ENCODE measurements at places on chromosomes 5 and 9.
A peak's percentile ranks its signal among the peaks of the same experiment; 100 is the strongest.

GRCh38 chr9:18472841-18473251 lies 1.1 kb upstream of the ADAMTSL1 start:
- no peak for DNase-seq

GRCh38 chr5:138705007-138705406 lies 48.2 kb upstream of the CTNNA1 start:
- no peak for DNase-seq

DNA sequence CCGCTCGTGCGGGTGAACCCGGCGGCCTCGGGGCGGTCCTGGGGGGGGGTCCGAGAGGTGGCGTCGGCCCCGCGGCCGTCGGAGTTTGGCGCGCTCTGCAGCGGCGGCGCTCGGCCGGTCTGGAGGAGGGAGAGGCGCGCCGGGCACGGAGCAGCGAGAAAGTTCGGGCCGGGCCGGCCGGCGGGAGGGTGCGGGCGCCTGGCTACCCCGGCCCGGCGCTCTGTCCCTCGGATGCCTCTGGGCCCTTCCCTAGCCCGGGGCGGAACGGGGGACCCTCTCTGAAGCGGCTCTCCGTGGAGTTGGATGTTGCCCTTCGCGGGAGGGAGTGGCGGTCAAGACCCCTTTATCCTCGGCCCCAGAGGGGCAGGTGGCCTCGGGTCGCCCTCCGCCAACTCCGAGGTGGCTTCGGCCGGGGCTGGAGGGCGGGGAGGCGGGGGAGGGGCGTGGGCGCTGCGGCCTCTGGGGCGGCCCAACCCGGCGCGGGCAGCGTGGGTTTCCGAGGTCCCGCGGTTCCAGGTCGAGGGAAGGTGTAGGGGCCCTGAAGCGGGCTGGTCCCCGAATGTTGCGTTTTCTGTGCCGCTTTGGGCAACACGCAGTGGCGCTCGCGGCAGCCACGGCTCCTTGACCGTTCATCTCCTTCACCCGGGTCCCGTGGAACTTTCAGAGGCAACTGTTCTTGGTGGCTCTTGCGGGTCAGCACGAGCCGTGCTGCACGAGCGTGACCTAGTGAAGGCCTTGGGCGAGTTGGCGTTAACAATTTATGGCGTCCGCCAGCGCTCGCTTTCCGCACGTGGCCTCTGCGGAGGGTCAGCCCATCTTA lies 290.5 kb downstream of the DOCK8 start:
- DNase-seq, result no peak

DNA sequence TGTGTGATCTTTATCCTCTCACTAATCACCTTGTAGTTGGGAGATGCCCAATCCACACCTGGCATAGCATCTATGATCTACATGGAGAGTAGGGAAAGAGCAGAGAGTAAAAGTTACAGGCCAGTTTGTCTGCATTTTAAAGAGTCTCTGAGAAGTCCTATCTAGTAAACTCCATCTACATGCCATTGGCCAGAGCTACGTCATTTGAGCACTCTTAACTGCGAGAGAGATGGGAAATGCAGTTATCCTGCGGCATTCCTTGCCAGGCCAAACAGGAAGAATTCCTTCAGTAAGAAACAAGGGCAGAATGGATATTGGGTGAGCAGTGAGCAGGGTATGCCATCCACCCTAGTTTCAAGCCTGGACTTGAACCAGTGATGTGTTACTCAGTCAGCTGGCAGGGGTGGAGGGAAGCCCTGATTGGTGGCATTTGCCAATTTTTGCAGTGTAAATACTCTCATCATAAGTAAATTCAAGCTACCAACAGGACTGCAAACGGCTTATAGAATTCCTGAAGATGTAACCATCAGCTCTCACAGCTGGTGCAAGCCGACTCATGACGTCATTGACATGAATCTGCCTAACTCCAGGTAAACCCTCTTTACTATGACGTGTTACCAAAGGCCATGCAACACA lies 156.8 kb upstream of the MSX2 start:
- no peak for DNase-seq

GRCh38 chr5:180001136-180001535 lies 70.4 kb downstream of the RNF130 start:
- no peak for DNase-seq

GRCh38 chr5:113808956-113809355 lies 295.5 kb downstream of the YTHDC2 start:
- no peak for DNase-seq

DNA sequence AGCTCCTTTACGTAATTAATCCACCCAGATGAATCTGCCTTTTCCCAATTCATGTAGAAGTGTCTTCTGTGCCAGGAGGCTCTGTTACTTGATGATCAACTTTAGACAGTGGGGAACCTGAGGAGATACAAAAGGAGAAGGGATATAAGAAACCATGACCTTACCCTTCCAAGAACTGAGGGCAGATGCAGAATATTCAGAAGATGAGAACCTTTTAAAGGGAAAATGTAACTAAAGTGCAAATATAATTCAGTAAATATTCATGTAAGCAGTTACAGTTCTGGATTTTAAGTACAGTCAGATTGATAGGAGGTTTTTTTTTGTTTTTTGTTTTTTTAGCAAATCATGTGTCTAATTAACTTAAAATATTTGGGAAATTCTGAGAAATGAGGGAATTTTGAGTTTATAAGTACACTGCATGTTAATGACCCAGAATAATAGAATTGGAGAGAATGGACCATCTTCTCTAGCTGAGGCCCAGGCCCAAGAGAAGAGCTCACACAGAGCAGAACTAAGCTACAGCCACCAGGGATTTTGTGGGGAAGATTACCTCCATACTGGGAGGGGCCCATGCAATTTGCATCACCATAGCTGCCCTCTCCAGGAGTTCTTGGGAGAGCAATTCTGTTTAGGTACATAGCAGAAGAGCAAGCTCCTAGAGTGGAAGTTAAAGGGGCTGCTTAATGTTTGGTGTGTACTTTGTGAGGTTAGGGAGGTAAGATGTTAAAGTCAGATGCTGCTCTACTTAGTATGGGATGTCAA lies 61.5 kb downstream of the SV2C start:
- DNase-seq, result no peak

DNA sequence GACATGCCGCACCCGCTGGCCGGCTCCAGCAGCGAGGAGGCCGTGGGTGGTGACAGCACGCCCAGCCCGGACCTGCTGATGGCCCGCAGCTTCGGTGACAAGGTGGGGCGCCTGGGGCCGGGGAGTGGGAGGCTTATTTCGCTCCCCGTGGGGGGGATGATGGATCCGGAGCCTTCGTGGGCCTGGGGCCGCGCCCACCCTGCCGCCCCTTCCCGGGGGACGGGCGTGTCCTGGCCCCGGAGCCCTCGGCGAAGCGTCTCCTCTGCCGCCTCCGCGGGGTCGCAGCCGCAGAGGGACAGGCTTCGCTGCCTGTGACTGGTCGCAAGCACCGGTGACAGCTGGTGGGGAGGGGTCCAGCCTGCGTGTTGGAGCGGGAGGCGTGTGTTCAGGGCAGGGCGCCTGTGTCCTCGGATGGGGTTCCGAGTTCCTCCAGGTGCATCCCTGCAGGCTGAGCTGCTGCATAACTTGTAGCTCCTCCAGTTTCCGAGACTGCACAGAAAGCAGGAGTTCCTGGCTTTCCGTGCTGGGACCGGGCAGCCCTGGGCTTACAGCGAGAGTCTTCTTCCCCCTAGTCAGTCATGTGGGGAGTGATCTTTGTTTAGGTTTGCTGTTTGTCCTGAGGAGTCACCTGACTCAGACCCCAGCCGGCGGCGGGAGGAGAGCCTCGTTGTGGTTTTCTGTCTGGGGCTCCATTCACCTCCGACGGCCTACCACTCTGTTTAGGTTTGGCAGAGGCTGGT lies 666 bp downstream of the SNX30 start:
- DNase-seq, result peak; percentile 46

DNA sequence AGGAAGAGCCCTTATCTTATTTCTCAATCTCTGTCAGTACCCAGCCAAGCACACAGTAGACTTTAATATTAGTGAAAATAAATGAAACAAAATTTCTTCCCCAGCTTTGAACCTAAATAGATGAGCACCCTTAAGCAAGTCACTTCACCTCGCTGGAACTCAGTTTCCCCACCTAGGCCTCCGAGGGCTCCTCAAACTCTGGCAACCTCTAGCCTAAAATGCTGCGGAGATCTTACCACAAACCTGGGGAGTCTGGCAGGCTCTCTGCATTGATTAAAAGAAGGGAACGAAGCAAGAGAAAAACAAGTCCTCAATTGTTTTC lies 326 bp downstream of the RIGI start:
- no peak for DNase-seq

- no peak for DNase-seq
Measured at GRCh38 chr9:7266911-7267595, 509.3 kb downstream of the KDM4C start.

GRCh38 chr5:108028412-108028811 lies 353.5 kb downstream of the FBXL17 start:
- no peak for DNase-seq

DNA sequence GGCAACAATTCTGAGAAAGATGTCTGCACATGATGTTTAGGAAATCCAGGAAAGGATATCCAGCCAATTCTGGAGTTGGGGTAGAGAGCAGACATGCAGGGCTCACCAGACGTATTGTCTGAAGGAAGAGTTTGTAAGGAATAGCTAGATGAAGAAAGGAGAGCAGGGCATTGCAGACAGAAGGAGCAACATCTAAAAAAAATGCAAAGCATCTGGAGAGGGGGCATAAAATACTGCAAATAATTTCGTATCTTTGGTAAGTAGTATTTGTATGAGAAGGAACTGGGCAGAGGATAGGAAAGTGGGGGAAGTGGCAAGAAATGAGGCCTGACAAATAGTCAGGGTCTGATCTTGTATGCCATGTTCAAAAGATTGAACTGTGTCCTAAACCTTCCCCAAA lies 74.8 kb downstream of the MACIR start:
- no peak for DNase-seq

GRCh38 chr5:176180339-176180738 lies 57.9 kb upstream of the SIMC1 start:
- DNase-seq, result no peak

DNA sequence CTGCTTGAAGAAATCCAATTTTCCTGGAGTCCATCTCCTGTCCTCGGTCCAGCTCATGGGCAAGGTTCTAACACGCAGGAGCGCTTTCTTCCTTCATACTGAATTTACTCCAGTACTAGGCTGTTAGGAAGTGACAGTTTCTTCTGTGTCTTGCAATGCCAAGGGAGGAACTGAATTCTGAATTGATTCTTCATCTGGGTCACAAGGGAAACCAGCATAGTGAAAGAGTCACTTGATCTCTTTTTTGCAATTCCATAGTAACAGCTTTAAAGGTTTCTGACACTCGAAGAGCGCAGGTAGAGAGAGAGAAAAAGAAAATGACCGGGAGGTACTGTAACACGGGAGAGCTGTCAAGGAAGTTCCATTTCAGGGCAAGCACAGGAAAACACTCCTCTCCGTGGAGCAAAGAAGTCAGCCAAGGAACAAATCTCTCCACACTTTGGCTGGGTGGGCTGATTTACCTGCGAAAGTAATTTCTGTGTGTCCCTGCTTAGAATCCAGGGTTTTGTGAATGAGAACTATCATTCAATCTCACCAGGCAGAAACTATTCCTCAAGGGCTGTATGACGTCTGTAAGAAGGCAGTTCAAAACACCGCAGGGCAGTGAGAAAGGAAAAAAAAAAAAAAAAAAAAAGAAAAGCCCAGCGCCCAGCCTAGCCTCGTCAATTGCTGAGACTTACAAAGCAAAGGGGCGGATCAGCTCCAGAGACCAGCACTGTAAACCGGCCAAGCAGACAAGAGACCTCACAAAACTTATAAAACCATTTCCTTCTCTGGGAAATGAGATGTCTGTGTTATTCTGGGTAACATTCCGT lies 617.8 kb downstream of the PDE4D start:
- no peak for DNase-seq

- DNase-seq, result no peak
Measured at GRCh38 chr5:14557791-14558415, 23.7 kb upstream of the OTULINL start.

DNA sequence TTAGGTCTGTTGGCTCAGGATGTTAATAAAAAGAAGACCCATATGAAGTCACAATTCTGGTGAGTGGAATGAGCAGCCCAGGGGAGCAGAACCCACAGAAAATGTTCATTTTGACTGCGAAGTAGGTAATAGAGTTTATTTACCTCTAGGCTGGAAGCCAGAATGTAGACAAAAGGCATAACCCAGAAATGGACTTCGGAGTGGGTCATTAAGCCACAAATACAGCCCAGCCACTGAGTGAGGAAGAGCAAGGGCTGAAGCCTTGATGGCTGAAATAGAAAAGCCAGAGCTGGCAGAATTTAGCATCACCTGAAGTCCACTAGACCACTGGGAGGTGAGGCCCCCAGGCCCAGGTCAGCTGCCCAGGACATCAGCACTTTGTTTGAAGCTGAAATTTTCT lies 168.0 kb downstream of the NXNL2 start:
- no peak for DNase-seq

DNA sequence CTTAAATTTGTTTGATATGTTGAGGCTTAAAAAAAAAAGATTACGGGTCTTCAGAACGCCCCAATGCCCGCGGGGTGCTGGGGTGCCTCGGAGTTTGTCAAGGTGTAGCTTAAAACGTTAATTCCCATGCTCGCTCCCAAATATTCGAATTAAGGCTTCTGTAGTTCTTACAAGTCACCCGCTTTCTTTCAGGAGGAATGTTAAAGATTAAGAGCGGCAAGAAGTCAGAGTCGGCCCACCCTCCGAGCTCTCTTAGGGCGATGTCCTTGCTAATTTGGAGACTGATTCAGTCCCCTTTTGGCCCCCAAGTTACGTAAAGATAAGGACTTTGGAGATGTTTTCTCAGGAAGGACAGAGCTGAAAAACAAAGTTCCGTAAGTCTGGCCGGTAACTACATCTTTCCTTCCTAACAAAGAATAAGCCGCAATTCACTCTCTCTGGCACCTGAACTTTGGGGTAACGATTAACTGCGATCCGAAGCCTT lies 746 bp upstream of the NPM1 start:
- DNase-seq, result no peak

GRCh38 chr5:68290260-68290674 lies 74.7 kb downstream of the PIK3R1 start:
- DNase-seq, result no peak

DNA sequence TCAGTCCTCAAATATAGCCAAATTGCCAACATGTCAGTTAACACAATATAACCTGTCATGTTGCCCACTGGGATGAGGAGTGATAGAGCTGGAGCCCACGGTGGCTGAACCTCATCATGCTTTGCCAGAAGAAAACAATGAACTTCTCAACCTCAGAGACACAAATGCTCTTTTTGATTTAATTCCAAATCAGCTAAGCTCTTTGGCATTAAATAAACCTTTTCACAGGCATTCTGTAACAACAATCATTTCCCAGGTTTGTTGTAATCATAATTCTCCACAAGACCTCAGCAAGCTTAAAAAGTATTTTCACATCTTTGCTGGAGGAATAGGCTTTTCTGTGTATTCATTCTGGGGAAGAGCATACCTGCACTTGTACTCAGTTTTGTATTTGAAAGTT lies 830.9 kb downstream of the MAT2B start:
- DNase-seq, result no peak

DNA sequence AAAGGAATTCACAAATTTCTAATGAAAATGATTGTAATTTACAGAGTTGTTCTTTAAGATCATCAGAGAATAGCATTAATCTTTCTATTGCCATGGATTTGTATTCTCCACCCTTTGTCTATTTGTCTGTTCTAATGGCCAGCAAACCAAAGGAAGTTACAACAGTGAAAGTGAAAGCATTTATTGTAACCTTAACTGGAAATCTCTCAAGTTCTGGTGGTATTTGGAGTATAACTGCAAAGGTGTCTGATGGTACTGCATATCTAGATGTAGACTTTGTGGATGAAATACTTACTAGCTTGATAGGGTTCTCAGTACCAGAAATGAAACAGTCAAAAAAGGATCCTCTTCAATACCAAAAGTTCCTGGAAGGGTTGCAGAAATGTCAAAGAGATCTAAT lies 21.7 kb downstream of the RMI1 start:
- no peak for DNase-seq

- no peak for DNase-seq
Measured at GRCh38 chr5:126973193-126973592, 57.2 kb downstream of the MARCHF3 start.
